Colonic mucosa (tissue), 4 donors: ENCODE measurements at places on chromosomes 4 and X. TPM values are rescaled to one million over a fixed set of nuclear protein-coding genes. Genes with fewer than 3 reads are reported as not detected.

The KLKB1 gene
- total RNA-seq, result 0.27 TPM

DNA sequence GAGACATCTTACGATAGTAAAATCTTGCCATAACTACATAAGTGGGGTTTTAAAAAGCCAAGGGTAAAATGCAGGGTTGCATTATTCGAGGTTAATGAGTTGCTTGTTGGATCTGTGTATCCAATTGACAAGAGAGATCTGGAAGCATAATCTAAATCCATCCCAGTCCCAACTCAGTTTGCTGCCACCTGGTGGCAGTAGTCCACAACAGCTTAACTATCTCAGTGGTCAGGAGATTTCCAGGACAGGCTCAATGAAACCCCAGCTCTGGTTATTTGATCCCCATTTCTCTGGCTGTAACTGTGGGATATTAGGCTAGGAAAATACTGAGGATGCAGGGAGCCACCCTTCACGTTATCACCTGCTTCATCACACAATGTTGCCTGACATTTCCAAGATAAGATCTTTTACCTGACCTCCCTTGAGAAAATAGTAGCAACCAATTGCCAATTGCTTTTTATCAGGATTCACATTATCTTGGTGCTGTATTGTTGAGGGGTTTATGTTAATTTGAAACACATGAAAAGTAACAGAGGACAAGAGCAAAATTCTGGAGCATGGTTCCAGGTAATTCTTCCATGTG is 88.2 kb upstream of the TNIP3 start:
- H3K36me3 ChIP-seq, result no peaks in the 10 kb centered on the region
- peak; percentile 71 for DNase-seq
- H3K27ac ChIP-seq, result no peak overlapping the region
- no peaks in the 10 kb centered on the region for H3K4me1 ChIP-seq

DNA sequence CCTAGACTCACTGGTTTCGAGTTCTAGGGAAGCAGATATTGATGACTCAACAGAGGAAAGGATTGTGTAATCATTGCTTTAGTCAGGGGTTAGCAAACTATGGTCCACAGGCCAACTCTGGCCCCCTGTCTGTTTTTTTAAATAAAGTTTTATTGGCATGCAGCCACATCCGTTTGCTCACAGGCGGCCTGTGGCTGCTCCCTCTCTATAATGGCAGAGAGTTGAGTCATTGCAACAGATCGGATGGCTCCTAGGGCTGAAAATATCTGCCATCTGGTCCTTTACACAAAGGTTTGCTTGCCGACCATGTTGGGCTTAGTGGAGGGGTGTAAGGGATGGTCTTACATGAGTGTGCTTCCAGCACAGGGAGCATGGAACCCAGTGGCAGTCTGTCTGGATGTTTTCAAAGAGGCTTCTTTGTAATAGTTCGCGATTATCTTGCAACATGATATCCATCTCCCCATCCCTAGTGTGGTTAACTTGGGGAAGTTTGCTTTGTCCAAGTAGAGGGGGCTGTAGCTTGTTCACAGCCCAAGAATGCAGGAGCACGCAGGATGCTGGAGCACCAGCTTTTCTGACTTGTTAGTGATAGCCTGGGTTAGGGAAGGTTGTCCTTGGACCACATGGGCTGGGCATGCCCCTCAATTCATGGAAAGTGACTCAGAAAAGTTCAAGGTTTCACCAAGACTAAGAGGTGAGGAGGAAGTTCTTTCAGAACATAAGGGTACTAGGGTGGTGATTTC is 59.3 kb upstream of the CLDN34 start:
- H3K36me3 ChIP-seq, result no peaks in the 10 kb centered on the region
- H3K27me3 ChIP-seq, result no peaks in the 10 kb centered on the region
- no peak overlapping the region for H3K27ac ChIP-seq
- no peaks in the 10 kb centered on the region for H3K4me1 ChIP-seq
- no peak for DNase-seq

The PALLD gene
- total RNA-seq, result 72.1 TPM

The MTTP gene
- 0.69 TPM for total RNA-seq

The STS gene
- 20.0 TPM for total RNA-seq

DNA sequence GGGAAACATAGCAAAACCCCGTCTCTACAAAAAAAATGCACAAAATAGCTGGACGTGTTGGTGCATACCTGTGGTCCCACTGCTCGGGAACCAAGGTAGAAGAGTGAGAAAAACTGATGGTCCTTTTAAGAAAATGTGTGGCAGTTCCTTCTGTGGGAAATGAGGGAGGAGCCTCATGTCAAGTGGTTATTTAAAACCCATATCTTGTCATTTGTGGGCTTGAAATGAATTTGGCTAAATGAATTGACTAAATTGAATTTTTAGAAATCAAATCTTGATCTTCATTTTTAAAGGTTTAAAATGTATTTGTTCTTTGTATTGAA is 16.2 kb upstream of the LAMP2 start:
- H3K36me3 ChIP-seq, result no peaks in the 10 kb centered on the region
- no peaks in the 10 kb centered on the region for H3K4me1 ChIP-seq
- no peak for DNase-seq

DNA sequence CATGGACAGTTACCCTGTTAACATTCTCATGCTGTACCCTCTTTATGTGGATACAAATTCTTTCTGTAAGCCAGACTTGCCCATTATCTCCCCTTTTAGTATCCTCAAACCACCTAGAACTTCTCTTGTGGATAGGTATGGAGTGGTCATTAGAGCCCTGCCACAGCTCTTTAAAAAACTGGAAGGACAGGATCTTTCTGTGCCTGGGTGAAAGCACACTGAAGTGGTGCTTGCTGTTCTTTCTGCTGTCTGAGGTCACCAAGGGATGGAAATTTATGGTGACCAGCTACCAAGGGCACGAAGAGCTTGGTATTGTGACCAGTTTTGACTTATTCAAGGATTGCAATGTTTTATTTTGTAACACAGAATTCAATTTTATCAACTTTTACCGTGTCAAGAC is 344.2 kb downstream of the CBLL2 start:
- no peak overlapping the region for H3K27ac ChIP-seq
- no peaks in the 10 kb centered on the region for H3K27me3 ChIP-seq
- no peaks in the 10 kb centered on the region for H3K4me1 ChIP-seq
- no peaks in the 10 kb centered on the region for H3K36me3 ChIP-seq

DNA sequence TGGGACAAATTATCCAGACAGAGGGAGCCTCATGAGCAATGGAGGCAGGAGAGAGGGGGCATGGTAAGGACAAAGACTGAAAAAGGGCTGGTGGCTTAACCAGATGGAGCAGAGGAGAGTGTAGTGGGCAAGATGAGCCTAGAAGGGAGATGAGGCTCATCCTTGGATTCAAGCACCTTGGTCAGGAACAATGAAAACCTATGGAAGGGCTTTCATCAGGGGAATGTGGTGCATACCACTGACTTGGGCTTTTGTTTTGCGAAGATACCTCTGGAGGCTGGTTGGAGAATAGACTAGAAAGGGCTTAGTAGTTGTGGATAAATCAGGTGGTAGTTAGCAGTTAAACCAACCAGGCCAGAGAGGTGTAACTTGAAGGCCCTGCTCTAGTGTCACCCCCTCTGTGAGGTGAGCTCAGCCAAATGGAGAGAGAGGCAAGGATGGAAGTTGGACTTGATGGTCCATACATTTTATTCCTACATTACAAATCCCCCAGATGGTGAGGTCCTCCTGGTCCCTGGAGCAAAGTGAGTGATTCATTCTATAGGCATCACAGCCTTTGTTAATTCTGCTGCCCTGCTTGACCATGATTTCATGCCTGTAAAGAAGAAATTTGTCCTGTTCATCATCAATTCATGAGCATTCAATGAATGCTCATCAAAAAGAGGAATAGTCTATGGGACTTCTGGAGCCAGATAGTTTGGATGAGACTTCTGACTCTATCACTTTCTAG is 264.8 kb upstream of the IGFBP7 start:
- no peaks in the 10 kb centered on the region for H3K27me3 ChIP-seq
- H3K4me1 ChIP-seq, result no peaks in the 10 kb centered on the region
- no peak overlapping the region for H3K4me3 ChIP-seq
- no peak overlapping the region for H3K27ac ChIP-seq
- no peaks in the 10 kb centered on the region for H3K36me3 ChIP-seq

DNA sequence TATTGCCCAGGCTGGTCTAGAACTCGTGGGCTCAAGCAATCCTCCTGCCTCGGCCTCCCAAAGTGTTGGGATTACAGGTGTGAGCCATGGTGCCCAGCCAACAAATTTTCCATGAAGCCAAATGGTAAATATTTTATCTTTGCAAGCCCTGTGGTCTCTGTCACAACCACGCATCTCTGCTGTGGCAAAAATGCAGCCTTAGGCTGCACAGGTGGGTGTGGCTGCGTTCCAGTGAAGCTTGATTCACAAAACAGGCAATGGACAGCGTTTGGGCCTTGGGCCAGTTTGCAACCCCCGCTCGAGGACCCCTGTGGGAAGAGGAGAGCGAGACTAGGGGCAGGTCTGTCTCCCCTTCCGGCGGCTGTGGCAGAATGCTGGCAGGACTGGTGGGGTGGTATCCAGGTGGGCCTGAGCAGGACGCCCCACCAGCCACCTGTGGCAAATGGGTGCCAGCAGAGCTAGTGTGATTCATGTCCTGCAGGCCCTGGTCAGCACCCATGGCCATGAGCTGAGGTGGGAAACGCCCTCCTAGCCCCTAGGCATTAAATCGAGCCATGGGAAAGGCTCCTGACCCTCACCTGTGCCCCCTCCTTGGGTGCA is 19.7 kb downstream of the HTRA3 start:
- no peak for DNase-seq
- no peaks in the 10 kb centered on the region for H3K27me3 ChIP-seq
- no peaks in the 10 kb centered on the region for H3K36me3 ChIP-seq

The FRMD7 gene
- total RNA-seq, result not detected

DNA sequence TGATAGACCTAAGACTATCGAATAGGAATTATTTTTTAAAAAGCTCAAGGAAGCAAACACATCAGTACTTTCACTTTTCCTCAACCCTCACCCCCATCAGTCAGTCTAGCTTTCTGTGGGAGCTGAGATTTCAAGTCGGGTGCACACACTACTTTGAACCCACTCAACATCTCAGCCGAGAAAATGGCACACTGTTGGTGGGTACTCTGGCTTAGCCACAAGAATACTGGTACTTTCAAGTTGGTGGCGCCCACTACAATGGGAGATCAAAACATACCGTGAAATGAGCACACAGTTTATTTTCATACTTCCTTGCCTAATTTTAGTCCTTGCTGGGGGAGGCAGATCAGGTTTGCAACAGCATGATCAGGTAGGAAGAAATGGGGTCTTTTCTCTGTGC is 10.2 kb downstream of the CD40LG start:
- H3K36me3 ChIP-seq, result no peaks in the 10 kb centered on the region
- H3K27ac ChIP-seq, result no peak overlapping the region
- DNase-seq, result no peak
- no peak overlapping the region for H3K4me3 ChIP-seq

- no peaks in the 10 kb centered on the region for H3K4me1 ChIP-seq
- H3K4me3 ChIP-seq, result no peak overlapping the region
- H3K27ac ChIP-seq, result no peak overlapping the region
- no peaks in the 10 kb centered on the region for H3K27me3 ChIP-seq
Observed at GRCh38 chrX:18855919-18856644, 127.8 kb downstream of the PHKA2 start.

The FAM199X gene
- 29.3 TPM for total RNA-seq

DNA sequence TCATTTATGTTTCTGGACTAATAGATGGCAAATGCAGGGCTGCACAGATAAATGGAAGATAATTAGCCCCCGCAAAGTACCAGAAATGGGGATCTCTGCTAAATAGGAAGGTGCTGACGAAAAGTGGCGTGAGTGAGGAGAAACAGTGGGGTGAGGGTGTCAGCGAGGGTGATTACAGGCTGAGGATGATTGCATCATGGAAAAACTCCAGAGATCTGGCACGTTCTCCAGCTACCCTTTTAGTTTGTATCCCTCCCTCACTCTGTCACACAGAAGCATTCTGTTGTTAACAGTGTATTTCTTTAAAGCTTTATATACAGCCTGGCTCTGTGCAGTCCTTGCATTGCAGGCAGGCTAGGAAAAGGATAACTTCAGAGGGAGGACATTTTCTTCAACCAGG is 309.6 kb upstream of the DDX53 start:
- no peaks in the 10 kb centered on the region for H3K4me1 ChIP-seq
- H3K36me3 ChIP-seq, result no peaks in the 10 kb centered on the region
- no peak for DNase-seq
- H3K27ac ChIP-seq, result no peak overlapping the region
- H3K27me3 ChIP-seq, result no peaks in the 10 kb centered on the region

The FGF5 gene
- total RNA-seq, result 1.5 TPM

GRCh38 chr4:66629927-66630326 is 915.4 kb downstream of the CENPC start:
- H3K4me1 ChIP-seq, result no peaks in the 10 kb centered on the region
- no peak overlapping the region for H3K27ac ChIP-seq
- no peaks in the 10 kb centered on the region for H3K36me3 ChIP-seq
- no peaks in the 10 kb centered on the region for H3K27me3 ChIP-seq
- DNase-seq, result no peak

DNA sequence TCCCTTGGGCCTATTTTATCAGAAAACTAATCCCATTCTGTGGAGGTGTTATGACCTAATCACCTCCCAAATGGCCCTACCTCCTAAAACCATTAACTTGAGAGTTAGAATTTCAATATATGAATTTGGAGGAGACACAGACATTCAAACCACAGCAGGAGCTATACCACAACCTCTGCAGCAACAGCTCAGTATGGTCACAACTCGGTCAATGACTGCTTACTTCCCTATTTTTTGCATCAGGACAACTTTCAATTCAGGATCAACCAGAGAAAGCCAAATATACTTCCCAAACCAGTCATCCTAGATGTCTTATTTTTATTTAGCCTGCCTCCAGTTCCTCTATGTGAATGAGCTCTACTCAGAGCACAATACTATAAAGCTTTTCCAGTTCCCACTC is 11.3 kb upstream of the SMARCA5 start:
- no peaks in the 10 kb centered on the region for H3K4me1 ChIP-seq
- no peaks in the 10 kb centered on the region for H3K36me3 ChIP-seq
- no peak overlapping the region for H3K4me3 ChIP-seq

GRCh38 chr4:10877076-10877475 is 192.5 kb upstream of the CLNK start:
- no peaks in the 10 kb centered on the region for H3K36me3 ChIP-seq
- H3K4me1 ChIP-seq, result no peaks in the 10 kb centered on the region

GRCh38 chrX:23304881-23305280 is 29.8 kb upstream of the PTCHD1 start:
- no peaks in the 10 kb centered on the region for H3K4me1 ChIP-seq
- H3K27me3 ChIP-seq, result no peaks in the 10 kb centered on the region
- no peaks in the 10 kb centered on the region for H3K36me3 ChIP-seq

DNA sequence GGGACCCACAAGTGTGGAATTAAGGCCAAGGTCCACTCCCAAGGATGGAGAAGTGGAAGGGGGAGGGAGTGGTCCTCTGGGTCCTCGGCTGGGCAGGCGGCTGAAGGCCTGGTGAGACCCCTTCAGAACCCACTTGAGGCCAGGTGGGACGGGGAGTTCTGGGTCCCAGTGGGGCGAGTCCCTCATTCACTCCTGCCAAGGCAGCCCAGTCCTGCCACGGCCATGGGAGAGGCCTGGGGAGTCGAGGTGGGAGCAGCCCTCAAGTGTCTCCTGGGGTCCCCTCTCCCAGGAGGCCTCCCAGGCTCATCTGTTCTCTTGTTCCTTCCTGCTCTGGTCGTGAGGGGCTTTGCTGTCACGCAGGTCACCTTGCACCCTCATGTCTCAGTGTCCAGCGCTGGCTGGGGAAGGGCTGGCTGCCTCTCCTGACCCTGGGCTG is 6.1 kb upstream of the SH3BP2 start:
- DNase-seq, result no peak
- H3K27me3 ChIP-seq, result no peaks in the 10 kb centered on the region
- H3K4me1 ChIP-seq, result no peaks in the 10 kb centered on the region
- H3K27ac ChIP-seq, result no peak overlapping the region
- no peak overlapping the region for H3K4me3 ChIP-seq

- no peak overlapping the region for H3K4me3 ChIP-seq
- H3K36me3 ChIP-seq, result no peaks in the 10 kb centered on the region
- DNase-seq, result no peak
- no peaks in the 10 kb centered on the region for H3K4me1 ChIP-seq
- no peaks in the 10 kb centered on the region for H3K27me3 ChIP-seq
- no peak overlapping the region for H3K27ac ChIP-seq
Observed at GRCh38 chr4:37760840-37761239, 65.6 kb upstream of the PGM2 start.

The CT83 gene
- total RNA-seq, result not detected
